ENCODE measurements at places on chromosomes 5 and 9.

GRCh38 chr9:94973451-94973941 is 247.0 kb downstream of the AOPEP start:
- no peak for DNase-seq

GRCh38 chr9:84950879-84951811 is 281.6 kb downstream of the NTRK2 start:
- DNase-seq: no peak

GRCh38 chr5:133825631-133826289 is 142.7 kb downstream of the C5orf15 start:
- peak; percentile 52 for DNase-seq

DNA sequence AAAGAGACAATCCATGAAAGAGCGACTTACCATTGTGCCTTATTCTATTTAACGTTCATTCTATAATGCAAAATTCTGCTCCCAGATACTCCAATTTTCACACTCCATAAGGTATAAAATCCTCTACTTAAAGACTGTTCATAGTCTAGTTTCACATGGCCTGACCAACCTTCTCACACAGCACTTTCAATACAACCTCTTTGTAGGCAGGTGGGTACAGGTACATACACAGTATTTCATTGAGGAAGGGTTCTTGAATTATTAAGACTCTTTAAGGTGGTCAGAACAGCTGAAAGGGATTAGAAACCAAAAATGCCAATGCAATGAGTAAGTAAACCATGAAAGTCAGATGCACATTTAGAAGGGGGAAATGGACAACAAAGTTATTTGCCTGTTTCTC is 352.0 kb downstream of the PARP8 start:
- no peak for DNase-seq

GRCh38 chr9:116342061-116342460 is 188.5 kb downstream of the PAPPA start:
- DNase-seq: no peak

- no peak for DNase-seq
These were observed 207.8 kb downstream of the DRD1 start for GRCh38 chr5:175236176-175236575.

DNA sequence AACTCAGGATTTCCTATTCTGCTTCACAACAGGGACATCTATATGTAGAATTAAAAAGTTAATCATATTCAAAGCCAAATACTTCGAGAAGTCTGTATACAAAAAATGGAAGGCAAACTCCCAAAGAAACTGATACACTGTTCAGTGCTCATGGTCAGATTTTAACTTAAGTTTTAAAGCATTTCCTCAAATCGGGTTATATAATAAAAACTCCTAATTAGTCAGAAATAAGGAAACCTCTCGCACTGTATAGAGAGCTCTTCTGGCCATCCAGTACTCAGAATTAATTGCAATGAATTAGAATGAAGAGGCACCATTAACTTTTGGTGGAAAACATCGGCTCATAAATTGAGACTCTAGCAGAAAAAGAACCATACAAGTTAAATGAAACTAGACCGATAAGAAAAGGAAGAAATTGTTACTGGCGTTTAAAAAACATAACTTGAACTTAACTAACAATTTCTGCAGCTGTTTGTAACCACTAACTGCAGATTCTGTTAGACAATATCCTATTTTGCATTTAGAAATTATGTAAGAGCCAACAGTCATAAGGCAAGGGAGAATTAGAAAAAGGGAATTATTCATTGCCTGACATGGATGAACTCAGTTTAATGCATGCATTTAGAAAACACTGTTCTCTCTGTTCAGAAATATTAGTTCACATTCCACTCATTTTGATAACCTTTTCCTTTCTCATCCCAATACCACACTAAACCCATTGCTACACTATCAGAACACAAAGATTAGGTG is 96.6 kb downstream of the FNBP1 start:
- no peak for DNase-seq

- DNase-seq: no peak
These were observed 16.1 kb downstream of the ACTBL2 start for GRCh38 chr5:57466544-57466943.

DNA sequence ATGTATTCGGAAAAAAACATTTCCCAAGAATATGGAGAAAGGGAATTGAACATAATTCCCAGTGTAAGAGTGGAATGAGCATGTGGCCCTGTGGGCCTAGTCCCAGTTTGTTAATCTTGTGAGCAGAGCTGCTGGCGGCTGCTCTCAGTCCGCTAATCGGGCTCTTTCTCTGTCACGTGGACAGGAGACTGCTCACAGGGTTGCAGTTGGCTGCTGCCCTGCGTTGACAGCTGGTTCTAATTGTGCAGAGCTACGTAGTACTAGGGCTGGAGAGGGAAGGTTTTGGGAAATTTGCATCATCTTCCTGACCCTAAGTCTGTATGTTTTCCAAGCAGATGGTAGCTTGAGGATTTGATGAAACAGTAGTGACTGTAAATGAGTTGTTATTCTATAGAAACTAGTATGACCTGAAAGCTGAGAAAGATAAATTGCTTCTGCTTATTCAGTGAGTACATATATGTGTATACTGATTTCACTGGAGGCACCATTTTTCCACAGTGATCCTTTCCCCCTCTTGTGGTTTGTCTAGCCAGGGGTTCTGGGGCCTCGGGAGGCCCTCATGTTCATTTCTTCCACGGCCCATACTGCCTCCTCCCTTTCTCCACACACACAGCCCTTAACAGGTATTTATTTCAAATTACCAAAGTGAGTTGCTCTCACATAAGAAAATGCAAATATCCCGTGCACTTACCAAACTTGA is 100.6 kb downstream of the ANGPTL2 start:
- no peak for DNase-seq

GRCh38 chr5:82792096-82792495 is 285.1 kb downstream of the TMEM167A start:
- no peak for DNase-seq

GRCh38 chr5:177123789-177124485 is 9.6 kb upstream of the NSD1 start:
- no peak for DNase-seq

GRCh38 chr5:37836235-37836591 is 3.6 kb downstream of the GDNF start:
- no peak for DNase-seq

GRCh38 chr9:738209-738915 is 103.1 kb upstream of the DMRT1 start:
- DNase-seq: no peak

DNA sequence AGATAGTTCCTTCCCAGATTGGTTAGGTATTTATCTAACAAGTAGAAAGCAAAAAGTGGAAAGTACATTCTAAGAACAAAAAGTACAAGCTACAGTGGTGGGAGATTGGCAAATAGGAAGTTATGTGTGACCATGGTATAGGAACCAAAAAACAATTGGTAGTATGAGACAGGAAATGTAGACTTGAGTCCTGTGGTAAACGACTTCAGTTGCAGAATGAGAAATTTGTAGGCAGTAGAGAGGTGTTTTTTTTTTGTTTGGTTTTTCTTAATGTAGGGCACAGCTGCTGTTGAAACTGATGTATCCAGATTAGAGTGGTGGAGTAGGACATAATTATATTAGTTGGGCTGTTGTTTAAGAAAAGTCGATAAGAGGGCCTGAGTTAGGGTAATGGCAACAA is 72.0 kb downstream of the CCNH start:
- DNase-seq: no peak

DNA sequence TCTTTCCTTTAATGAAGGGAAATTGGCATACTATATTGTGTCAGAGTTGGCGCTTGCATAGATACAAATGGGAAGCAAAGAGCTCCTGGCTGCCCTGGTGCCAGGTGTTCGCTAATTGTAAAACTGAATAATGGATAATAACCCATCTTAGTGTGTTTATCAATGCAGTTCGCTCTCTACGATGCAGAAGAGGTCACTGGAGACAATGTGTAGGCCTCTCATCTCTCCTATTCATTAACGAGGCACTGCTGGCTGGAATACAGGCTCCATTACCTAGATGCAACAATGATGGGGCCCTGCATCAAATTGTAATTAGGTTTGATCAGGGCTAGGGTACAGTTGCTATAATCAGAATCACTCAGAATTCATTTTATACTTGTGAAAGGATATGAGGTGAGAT is 171.0 kb downstream of the RMI1 start:
- peak; percentile 35 for DNase-seq

- no peak for DNase-seq
These were observed 67.0 kb upstream of the KLF9 start for GRCh38 chr9:70481471-70481870.

GRCh38 chr9:90365666-90366065 is 277.0 kb downstream of the DIRAS2 start:
- DNase-seq: peak; percentile 76

GRCh38 chr9:3435732-3436131 is 90.1 kb downstream of the RFX3 start:
- DNase-seq: no peak

DNA sequence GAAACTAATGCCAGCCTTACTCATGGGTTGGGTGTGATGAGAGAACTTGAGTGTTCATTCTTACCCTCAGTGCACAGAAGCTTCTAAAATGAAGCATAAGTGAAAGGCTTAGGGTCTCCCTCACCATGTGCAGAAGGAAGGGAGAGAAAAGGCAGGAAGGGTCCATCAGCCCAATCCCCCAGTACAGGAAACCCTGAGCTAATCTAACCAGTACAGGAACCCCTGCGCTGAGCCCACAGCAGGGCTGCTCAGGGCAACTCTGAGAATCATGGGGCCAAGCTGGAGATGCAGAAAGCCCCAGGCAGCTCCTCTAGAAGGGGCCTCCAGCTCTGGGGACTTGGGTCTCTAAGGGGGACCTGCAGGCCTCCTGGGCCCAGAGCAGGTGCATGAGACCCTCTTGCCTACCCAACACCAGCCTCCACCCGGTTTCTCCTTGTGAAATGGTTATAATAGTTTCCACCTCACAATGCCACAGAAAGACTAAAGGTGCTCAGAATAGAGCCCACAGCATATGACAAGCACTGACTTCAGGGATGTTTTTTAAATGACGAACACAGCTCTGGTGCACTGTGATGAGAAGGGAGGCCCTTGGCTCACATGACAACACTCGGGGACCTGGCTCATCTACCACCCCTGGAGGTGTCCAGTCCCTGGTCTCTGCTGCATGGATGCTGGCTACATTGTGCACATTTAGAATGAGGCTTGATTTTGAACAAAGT is 190.1 kb downstream of the ACTL7B start:
- no peak for DNase-seq

DNA sequence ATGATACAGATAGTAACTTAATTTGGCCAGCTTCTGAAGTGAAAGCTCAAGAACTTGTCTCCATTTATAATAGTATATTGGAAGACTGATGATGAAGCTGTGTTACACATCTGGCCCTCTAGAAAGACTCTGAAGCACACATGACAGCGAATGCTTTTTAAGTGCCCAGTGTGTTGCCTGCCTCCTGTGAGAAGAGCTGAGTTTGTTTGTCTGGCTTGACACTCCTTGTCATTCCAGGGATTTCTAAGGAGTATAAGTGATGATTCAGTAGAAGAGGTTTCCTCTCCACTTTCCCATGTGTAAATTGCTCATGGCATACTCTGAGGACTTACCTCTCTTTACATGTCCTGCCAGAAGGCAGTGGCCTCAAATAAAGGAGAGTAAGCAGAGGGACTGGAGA is 30.4 kb upstream of the LRRTM2 start:
- no peak for DNase-seq

GRCh38 chr5:1402611-1403255 is 42.5 kb downstream of the SLC6A3 start:
- DNase-seq: no peak

- DNase-seq: no peak
These were observed 230.7 kb downstream of the SEMA6A start for GRCh38 chr5:116343961-116344360.

DNA sequence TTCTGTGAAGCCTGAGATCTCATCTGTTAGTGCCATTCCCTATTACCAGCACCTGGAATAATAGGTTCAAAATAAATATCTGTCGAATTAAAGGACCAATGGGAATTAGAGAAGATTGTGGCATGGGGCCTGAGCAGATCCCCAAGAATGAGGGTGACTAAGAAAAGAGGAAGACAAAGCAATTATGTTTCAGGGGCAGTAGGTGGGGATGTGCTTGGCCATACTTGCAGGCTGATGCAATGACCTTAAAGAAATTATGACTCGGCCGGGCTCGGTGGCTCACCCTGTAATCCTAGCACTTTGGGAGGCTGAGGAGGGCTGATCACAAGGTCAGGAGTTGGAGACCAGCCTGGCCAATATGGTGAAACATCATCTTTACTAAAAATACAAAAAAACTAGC is 562.8 kb downstream of the PTPRD start:
- no peak for DNase-seq

GRCh38 chr5:181211208-181211607 is 6.2 kb upstream of the TRIM7 start:
- DNase-seq: no peak

GRCh38 chr5:131795228-131795627 is 1.6 kb downstream of the FNIP1 start:
- no peak for DNase-seq
